ENCODE measurements at places on chromosomes 12 and 14.
A peak's percentile ranks its signal among the peaks of the same experiment; 100 is the strongest.

DNA sequence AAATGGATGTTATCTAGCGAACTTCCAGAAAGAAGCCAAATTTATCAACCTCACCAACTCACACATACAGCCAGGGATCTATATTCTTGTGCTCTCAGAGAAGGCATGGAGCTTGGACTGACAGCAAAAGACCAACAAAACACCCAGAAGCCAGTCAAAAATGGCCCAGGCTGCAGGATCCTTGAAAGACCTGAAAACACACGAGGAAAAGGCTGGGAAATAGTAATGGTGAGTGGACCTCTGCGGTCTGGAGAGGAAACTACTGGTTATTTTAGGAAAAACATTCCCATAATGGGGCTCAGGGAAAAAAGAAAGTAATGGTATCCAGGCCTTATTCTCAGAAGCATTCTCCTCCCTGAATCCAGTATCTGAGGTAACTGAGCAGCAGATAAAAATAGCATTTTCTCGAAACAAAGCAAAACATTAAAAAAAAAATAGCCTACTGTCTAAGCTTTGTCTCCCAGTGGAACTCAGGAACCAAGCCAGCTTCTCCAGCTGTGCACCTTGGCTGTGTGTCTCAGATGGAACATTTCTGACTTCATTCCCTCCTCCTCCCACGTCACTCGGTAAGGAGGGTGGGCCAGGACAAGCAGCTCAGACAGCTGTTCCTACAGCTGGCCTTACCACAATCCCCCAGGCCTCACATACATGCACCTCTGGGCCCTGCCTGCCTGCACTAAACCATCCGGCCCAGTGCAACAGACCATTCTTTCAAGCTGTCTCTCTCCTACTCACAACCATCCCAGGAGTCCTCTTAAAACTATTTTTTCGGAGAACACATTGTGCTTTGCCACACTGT is 249.9 kb downstream of the DAD1 start:
- peak; percentile 47 for DNase-seq

- peak; percentile 81 for DNase-seq
These were observed 54.7 kb downstream of the PLEKHG3 start for GRCh38 chr14:64758691-64759554.

- DNase-seq, result no peak
These were observed 256.8 kb upstream of the FLRT2 start for GRCh38 chr14:85273099-85273677.

- no peak for DNase-seq
These were observed 13.4 kb upstream of the SNX6 start for GRCh38 chr14:34643361-34643760.

DNA sequence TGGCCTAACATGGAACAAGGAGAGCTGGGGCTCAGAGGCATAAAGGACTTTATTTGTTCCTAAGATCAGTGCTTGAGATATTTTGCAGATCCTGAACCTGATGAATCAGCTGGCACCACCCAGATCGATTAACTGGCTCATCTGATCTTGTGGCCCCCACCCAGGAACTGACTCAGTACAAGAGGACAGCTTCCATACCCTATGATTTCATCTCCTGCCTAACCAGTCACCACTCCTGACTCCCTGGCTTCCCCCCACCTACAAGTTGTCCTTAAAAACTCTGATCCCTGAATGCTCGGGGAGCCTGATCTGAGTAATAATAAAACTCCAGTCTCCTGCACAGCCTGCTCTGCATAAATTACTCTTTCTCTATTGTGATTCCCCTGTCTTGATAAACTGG is 5.1 kb downstream of the C12orf56 start:
- no peak for DNase-seq

- DNase-seq, result peak; percentile 61
These were observed 22.9 kb upstream of the KTN1 start for GRCh38 chr14:55556929-55557623.

- no peak for DNase-seq
These were observed 482.6 kb downstream of the NRXN3 start for GRCh38 chr14:78652727-78653126.

DNA sequence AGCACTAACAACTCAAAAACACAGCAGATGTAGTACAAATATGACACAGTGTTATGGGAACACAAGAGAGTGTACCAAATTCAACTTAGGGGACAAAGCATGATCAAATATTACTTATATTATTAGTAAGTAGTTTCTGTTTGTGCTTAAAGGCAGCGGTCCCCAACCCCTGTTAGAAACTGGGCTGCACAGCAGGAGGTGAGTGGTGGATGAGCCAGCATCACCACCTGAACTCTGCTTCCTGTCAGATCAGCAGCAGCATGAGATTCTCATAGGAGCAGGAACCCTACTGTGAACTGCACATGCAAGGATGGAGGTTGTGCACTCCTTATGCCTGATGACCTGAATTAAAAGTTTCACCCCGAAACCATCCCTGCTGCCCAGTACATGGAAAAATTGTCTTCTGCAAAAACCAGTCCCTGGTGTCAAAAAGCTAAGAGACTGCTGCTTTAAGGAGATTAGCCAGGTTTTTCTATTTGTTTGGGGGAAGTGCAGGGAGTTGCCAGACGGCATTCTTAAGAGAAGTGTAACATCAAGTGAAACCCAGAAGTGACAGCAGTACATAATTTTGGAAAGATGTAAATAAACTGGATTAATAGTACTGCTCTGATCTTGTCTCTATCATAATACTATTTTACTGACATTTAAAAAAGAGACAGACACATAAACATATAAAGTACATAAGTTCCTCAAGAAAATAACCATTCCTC is 26.7 kb downstream of the GTF2A1 start:
- DNase-seq, result no peak

GRCh38 chr12:16828891-16829290 is 222.9 kb upstream of the LMO3 start:
- DNase-seq, result no peak

GRCh38 chr12:5083955-5084849 is 40.5 kb downstream of the KCNA5 start:
- peak; percentile 64 for DNase-seq

- DNase-seq, result peak; percentile 7
These were observed 37.8 kb downstream of the MYO1H start for GRCh38 chr12:109385339-109386058.

GRCh38 chr12:531951-532585 is 72.3 kb downstream of the B4GALNT3 start:
- DNase-seq, result no peak

DNA sequence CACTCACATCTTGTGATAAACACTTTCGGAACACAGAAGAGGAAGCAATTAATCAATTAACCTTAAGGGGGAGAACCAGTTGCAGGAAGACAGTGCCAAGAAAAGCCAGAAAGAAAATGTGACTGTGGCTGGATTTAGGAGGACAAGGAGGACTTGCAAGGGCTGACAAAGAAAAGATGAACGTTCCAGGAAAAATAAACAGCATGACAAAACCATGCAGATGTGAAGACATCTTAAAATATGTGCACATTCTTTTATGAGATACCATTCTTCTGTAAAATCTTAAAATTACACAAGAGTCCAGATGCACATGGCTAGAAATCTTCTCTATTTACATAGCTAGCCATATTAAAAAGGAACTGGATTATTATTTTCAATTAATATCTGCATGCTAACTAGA is 33.4 kb downstream of the KITLG start:
- DNase-seq, result no peak

- no peak for DNase-seq
These were observed 68.4 kb downstream of the GALNT16 start for GRCh38 chr14:69328317-69328716.

DNA sequence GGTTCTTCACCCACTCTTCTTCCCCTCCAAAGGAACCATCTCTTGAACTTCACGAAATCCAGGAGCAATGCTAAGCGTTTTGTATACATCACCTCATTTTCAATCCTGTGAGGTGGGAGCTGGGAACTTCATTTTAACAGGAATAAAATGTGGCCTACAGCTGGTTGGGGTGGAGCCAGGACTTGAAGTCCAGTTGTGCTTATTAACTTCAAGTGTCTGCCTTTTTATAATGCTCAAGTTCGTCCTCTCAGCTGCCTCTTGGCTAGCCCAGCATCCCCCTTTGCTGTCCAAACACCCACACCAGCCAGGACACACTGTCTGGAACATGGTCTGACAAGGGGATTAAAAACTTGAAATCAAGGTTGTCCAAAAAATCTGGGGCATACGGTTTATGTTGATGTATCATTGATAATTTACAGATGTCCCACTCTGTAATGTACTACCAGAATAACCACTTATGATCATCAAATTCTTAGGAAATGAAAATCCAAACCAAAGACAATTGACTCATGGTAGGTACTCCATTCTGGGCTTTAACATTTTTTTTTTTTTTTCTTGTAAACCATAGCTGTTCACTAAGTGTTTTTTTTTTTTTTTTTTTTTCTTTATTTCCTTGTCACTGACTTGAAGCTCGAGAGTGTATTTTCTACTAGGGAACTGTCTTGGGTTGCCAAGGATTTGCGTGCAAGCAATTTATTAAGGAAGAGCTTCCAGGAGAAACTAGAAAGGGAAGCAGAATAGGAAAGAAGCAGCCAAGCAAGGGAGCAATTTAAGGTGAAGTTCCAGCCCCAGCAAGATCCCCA is 252.3 kb downstream of the EFCAB11 start:
- peak; percentile 76 for DNase-seq

GRCh38 chr14:104291123-104292000 is 153.0 kb downstream of the KIF26A start:
- no peak for DNase-seq

GRCh38 chr12:32611986-32612385 is 67.1 kb upstream of the DNM1L start:
- DNase-seq, result no peak

GRCh38 chr12:51505360-51506105 is 80.9 kb downstream of the SLC4A8 start:
- DNase-seq, result peak; percentile 46

GRCh38 chr12:29970501-29970900 is 186.8 kb upstream of the TMTC1 start:
- no peak for DNase-seq

DNA sequence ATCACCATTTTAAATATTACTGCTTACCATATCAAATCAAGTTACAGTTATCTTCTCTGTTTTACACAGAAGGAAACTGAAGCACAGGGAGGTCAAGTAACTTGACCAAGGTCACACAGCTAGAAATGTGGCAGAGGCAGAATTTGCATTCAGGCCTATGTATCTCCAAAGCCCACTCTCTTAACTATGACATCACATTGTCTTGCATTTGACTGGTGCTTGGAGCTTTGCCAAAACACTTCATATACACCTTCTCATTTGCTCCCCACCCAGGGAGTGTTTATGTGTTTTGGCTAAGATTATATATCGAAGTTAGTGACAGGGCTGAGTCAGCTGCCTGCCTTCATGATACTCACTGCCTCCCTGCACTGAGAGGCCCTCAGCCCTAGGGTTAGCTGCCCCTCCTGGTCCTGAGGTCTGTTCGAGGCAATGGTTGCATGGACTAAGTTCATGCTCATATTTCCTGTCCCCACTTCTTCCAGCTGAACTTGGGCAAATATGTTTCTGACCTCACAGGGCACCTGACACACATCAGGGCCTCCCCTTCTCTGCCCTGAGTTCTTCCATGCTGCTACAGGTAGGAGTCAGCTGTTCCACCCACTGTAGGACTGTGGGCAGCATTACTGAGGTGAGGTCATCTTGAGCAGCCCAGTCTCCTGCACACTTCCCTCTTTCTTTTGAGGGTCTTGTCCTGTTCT is 1.8 kb downstream of the GALNT6 start:
- no peak for DNase-seq

GRCh38 chr12:13277293-13277692 is 80.8 kb downstream of the EMP1 start:
- no peak for DNase-seq

DNA sequence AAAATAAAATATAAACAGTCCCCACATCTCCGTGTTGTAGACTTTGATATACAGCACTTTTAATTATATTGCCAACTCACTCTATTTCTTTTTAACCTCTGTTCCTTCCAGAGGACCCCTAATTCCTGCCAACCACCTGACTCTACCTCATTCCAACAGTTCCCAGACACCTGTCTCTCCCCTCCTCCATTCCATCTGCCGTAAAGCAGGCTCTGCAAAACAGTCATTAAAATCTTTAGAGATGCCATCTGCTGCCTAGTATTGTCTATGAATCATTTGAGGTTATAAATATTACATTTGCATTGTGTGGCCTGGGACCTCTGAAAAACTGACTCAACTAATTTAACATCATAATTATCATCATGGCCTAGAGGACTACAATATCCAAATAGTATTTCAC is 148.8 kb upstream of the DCN start:
- no peak for DNase-seq

- DNase-seq, result no peak
These were observed 18.1 kb downstream of the PPP1R12A start for GRCh38 chr12:79916826-79917225.

DNA sequence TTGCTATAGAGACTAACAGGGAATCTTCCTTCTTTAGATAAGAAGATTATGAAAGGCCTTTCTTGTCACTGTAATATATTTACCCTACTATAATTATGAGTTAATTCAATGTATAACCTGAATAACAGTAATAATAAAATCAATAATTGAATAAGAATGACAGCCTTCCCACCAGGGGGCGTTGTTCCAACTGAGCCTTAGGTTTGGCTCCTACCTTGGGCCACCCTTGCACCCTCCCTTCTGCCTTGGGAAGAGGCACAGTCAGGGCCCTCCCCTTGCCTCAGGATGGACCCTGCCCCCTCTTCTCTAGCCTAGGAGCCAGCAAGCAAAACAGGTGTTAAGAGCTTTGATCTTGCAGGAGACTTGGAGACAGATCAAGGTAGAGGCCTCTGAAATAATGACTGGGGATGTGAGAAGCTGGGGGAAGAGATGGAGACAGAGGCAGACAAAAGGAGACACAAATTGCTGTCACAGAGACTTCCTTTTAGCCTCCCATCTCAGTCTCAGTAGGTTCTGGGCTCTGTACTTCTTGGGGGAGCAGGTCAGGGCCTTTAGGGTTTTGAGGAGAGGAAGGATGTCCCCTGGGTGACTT is 40.1 kb upstream of the CISTR start:
- no peak for DNase-seq

DNA sequence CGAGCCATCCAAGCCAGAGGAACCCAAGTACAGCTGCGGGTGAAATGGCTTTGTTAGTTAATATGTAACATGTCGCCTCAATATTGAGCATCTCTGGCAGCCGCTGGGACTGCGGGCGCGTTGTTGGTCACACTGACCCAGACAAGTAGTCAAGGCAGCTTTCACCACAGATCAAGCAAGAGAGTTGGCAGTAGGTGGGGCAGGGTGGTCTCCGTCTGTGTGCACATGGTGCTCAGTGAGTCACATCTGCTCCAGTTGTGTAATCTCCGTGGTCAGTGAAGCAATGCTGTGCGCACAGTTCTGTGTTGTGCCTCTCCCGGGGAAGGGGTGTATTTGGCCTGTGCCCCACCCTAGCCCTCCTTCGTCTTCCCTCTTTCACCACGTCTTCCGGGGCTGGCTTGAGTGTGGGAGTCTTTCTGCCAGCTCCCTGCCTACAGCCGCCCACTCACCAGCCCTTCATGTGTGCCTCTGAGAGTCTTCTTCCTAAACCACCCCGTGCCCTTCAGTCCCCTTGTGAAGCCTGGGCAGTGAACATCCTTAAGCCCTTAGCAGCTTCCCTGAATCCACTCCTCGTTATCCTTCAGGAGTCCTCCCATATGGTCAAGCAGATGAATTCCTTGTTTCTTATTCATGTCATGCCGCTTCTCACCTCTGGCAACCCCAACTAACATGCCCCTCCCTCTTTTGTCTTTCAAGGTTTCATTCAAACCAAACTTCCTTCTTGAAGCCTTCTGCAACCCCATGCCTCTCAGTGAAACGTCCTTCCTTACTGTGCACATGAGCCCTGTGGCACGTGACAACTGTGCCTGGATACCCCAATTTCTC is 242.1 kb downstream of the CACNA1C start:
- DNase-seq, result no peak
